Activated T-cell treated with anti-CD3 and anti-CD28 coated beads, Interleukin-2, amount 50 U/mL, for 48 hours (primary cell): ENCODE measurements at places on chromosomes 13 and 19.

- DNase-seq = no peak
Measured at GRCh38 chr19:19743176-19743575, 10.3 kb upstream of the ZNF14 start.

DNA sequence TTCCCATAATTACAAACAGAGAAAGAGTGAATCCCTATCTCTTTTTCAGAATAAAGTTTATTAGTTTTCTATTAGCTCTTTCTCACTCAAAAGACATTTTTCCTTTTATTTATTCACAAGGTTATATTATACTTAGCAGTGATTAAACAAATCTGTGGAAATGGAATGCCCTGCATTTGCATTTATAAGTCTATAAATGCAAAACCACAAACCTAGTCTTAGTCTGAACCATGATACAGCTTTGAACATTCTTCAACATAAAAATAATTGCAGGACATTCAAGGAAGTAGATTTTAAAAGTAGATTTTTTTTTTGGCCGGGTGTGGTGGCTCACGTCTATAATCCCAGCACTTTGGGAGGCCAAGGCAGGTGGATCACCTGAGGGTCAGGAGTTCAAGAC lies 8.3 kb downstream of the XPO4 start:
- DNase-seq = no peak

GRCh38 chr13:95301183-95301967 lies at the start of gene ABCC4:
TSS of gene ABCC4 (minus strand) at chr13:95301451. CDS start at chr13:95301314, 137 bp downstream.
- peak; percentile 69 for DNase-seq

- no peak for DNase-seq
Measured at GRCh38 chr13:47299304-47299703, 402.5 kb upstream of the HTR2A start.

- no peak for DNase-seq
Measured at GRCh38 chr13:93721483-93721882, 494.9 kb downstream of the GPC6 start.

DNA sequence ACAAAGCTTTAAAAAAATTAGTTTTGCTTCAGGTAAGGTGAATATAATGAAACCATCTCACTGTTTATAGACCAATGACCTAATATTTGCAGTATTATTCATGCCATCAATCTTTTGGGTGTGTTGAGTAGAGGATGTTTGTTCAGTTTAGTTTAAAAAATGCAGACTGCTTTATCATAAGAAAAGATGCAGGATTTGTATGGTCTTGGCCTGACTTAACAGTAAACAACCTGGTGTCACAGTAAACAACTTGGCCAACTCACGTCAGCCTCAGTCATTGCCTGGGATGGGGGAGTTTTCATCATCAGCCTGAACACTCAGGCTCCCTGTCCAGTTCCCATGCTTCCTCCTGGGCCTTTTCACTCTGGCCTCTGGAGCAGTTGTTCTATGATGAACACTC lies 55.1 kb downstream of the LMO7 start:
- no peak for DNase-seq

GRCh38 chr19:39409208-39410016 lies 2.8 kb downstream of the ZFP36 start:
- DNase-seq = peak; percentile 88

- DNase-seq = no peak
Measured at GRCh38 chr13:52599037-52599847, 43.0 kb upstream of the HNRNPA1L2 start.

DNA sequence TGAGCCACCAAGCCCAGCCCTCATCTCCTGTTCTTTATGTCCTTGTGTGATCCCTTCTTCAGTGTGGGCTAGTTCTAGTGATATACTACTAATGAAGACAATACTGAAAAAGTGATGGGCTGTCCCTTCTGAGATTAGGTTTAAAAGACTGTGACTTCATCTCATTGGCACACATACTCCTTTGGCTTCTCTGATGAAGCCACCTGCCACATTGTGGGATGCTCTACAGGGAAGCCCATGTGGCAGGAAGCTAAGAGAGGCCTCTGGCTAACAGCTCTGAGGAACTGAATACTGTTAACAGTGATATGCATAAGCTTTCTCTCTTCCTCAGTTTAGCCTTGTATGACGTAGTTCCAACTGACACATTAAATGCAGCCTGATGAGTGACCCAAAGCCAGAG lies 13.6 kb downstream of the CSNK1A1L start:
- no peak for DNase-seq

GRCh38 chr13:100630555-100630954 lies 42.0 kb upstream of the GGACT start:
- DNase-seq = no peak

DNA sequence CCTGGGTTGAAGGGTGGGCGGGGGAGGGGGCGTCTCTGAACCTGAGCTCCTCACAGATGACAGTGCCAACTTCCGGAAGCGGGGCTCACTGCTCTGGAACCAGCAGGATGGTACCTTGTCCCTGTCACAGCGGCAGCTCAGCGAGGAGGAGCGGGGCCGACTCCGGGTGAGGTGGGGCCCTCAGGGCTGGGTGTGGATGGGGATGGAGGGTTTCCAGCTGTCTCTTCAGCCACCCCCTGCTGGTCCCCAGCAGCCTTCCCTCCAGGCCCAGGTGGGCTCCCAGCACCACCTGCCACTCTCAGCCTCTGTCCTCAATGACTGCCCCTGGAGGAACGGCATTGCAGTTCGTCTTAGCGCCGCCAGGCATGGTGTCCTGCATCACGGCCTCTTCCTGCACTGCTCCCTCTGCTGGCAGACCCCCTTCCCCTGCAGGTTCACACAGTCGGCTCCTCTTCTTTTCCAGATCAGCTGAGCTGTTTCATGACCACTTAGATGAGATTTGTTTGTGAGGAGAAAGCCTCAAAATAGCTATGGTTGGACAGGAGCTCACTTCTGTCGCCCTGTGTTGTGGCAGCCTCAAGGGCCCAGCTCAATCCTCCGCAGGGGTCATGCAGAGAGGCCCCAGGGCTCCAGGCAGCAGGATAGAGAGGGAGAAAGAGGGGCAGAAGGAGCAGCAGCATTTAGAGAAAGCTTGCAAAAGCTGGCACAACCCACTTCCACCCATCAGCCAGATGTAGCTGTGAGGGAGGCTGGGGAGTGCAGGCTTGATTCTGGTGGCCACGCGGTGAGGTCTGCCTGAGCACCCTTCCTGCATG lies 2.5 kb upstream of the GARIN5A start:
- DNase-seq = peak; percentile 48

DNA sequence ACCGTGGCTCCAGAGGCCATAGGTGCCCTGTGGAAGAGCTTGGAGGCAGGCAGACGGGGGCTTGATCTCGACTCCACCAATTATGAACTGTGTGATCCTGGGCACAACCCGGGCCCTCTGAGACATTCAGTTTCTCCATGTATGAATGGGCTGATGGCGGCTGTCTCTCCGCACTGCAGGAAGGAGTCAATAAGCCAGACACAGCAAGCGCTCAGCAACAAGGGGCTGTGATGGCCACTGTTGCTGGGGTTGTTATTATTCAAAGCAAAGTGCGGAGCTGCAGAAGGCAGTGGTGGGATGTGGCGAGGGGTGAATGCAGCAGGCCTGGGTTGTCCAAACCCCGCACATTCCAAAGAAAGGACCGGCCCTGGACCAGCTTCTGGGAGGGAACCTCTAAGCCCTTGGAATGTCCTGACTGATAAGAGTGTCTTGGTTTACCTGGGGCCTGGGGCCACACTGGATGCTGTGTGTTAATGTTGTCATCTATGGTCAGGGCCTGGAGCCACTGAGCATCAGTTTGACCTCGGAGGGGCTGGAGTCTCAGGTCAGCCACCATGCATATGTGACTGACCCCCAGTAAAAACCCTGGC lies 8.3 kb downstream of the TMEM143 start:
- no peak for DNase-seq

DNA sequence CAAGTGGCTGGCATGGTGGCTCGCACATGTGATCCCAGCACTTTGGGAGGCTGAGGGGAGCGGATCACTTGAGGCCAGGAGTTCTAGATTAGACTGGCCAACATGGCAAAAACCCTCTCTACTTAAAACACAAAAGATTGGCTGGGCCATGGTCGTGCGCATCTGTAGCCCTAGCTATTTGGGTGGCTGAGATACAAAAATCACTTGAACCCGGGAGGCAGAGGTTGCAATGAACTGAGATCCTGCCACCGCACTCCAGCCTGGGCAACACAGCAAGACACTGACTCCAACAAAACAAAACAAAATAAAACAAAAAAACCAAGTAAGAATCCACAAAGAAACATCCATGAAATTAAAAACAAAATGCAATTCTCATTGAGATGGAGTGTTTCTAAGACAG lies 630.6 kb downstream of the UQCRFS1 start:
- no peak for DNase-seq

GRCh38 chr13:46858776-46859175 lies 38.1 kb downstream of the HTR2A start:
- DNase-seq = no peak

- DNase-seq = peak; percentile 57
Measured at GRCh38 chr13:43879755-43880181, at the start of gene LACC1. TSS of gene LACC1 (plus strand) at chr13:43879904. CDS start at chr13:43880986, 1,082 bp downstream.

DNA sequence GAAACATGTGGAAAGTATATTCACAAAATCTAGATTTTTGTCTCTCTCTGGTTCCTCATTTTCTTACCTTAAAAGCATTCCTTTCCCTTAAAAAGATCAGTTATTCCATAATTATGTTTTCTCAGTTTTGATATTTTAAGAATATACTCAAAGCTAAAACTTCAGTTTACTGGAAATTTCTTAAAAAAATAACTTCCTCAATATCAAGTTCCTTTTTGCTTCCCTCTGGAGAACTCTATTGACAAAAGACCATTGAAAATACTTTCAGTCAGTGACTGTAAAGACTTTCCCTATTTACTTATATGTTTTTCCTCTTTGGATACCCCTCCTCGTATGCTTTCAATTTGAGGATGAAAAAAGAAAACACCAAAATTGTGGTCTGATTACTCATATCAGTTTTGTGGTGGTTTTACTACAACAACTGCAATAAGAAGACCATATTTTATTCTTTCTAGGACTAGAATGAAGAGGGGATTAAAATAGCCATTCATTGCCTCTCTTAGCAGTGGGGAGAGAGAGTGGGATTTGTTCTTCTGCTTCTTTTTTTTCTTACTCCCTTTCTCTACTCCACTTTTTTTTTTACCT lies 113.2 kb downstream of the ESD start:
- DNase-seq = no peak

DNA sequence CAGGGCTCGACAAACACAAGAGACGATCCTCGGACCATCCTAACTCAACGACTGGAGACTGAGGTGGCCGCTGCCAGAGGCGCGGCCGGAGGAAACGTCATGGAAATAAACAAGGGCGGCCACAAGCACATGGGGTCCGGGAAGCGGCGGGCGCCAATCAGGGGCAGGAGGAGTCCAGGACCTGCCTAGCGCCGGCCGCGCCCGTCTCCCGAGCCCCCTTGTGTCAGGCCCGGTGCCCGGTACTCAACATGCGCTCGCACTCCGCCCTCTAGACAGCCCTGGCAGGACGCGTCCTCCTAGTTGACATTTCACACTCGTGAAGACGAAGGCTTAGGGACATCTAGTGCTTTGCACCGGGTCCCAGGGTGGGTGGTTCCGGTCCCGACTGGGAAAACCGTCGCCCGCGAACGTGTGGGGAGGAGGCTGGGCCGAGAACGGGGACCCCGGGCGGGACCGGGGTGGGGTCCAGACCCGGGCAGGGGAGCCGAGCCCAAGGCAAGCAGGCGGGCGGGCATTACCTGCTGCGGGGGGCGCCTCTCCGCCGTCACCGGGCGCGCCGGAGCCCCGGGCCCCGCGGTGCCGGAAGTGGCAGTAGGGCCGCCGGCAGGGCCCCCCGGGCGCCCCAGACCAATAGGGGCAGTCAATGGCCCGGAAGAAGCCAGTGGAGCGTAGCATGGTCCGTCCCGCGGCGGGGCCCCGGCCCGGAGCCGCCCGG lies 442 bp downstream of the REXO1 start:
- peak; percentile 60 for DNase-seq

DNA sequence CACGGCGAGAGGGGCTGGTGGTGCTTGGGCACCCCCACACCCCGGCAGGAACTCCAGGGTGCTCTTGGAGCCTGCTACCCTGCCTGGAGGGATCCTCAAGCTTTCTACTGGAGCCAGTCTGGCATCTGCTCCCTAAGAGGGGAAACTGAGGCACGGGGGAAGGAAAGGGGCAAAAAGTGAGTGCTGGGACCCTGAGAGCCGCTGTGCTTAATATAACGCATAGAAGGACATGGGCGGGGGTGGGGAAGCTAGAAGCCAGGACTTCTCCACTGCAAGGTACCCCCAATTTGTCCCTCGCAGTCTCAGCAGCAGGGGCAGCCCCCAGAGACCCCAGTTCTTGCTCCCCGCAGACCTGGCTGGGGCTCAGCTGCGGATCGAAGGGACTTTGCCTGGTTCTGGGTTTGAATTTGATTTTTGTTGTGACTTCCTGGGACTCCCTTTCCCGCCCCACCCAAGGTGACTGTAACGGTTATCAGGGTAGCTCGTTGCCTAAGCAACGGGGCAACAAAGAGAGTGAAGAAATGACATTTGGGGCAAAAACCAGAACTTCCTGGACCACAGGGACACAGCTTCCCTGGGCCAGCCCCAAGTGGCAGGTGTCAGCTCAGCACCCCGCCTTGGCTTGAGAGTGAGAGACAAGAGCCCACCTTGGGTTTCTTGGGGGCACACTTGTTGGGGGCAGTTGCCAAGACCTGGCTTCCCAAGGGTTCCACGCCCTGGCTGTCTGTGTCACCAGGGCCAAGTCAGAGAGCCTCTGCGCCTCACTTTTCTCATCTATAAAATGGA lies 638 bp downstream of the ADGRE5 start:
- DNase-seq = peak; percentile 82

DNA sequence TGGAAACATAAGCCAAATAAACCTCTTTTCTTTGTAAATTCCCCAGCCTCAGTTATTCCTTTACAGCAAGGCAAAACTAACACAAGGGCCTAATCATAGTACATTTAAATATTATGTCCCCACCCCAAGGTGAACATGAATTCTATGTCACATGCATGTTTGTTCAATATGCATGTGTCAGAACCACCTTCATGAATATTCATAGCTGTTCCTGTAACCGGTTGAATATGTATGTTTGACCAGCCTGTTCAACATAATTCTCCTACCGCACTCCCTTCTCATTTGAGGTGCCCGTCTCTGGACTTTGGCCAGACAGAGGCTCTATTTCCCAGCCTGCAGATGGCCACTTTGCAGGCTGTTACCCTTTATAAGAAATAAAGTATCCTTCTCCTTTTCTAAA lies 769.4 kb upstream of the SLITRK1 start:
- no peak for DNase-seq

GRCh38 chr19:32702010-32702409 lies 10.4 kb downstream of the NUDT19 start:
- no peak for DNase-seq
